ENCODE measurements at places on chromosomes 2 and 18.

DNA sequence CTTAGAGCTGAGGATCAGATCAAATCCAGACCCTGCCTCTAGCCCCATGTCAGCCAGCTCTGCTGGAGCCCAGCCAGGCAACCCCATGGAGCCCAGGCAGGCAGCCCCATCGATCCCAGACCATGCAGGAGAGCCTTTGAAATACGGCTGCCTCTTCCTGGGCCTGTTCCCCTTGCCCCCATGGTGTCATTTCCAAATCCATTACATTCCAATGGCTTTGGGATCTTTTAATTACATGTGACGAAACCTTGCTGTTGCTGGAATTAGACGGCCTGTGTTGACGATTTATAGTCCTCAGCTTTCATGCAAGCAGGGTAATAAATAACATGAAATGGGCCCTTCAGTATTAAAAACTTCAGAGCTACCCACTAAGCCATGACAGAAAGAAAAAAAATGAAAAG, 75.8 kb upstream of the SLC14A2 start:
- no peak for DNase-seq

GRCh38 chr2:104945121-104945520, 91.2 kb downstream of the POU3F3 start:
- DNase-seq: no peak

GRCh38 chr2:217513258-217513657, 489.5 kb downstream of the TNS1 start:
- no peak for DNase-seq

DNA sequence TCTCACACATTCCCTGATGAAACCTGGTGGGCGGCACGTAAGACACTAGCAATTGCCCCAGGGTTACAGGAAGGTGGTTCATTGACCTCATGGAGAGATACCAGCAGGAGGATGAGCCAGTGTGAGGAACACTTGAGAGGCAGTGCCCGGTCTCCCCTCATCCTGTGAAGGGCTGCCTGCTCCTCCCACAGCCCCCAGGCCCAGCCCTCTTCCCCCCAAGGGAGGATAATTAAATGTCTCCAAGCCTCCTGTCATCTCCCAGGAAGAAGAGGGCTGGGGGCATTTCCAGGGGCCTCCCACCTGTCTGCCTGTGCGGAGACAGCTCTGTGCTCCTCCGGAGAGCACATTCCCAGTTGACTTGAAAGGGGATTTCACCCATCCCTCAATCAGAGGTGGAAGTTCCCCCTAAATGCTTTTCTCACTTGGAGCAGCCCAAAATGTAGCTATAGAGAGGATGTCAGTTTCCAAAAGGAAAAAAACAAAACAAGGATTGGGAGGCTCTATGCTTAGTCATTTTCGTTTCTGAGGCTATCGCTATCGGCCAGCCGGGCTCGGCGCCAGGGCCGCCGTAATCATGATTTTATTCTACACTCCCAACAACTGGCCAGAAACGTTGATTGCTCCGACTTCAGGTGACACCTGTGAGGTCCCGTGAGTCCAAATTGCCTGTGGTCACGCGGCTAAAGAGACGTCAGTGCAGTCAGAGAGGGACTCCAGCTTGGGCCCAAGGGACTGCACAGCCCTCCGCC, 7.1 kb downstream of the KCNF1 start:
- no peak for DNase-seq

DNA sequence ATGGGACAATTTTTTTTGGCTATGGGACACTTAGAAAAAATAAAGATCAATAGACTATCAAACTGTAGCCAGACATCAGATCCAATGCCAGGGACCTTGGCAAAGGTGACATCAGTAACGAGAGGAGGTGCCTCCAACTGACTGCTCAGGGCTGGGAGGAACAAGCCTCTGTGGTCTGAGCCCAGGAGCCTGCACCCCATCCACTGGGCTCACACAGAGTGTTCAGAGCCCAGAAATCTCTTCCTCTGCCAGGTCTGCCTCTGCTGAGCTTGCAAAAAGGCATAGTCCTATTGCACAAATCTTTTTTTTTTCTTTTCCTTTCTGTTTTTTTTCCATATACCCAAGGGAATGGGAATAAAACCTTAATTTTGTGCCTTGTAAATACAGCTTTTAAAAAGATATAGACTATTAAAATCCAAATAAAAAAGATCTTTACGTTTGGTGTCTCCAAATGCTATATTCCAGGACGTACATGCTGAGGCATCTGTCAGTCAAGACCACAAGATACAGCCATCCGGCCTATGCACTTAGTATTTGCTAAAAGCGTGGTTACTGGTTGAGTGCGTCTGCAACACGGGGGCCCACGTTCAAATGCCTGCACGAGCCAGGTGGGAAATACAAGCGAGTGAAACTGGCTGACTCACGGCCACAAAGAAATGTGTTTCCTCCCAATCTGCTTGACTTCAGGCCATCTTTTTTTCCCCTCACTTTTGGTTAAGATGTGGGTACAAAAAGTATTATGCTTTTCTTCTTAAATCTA, 7.8 kb upstream of the ARHGAP25 start:
- no peak for DNase-seq

- DNase-seq: no peak
Measured at GRCh38 chr18:46736135-46736534, 20.7 kb downstream of the ST8SIA5 start.

Measured in GOT3 (cell line).